Activated naive CD8-positive, alpha-beta T cell treated with anti-CD3 and anti-CD28 coated beads for 36 hours (primary cell): ENCODE measurements at places on chromosomes 16 and 17.

- peak; percentile 42 for DNase-seq
Observed at GRCh38 chr16:14302031-14302398, 230.9 kb downstream of the MRTFB start.

DNA sequence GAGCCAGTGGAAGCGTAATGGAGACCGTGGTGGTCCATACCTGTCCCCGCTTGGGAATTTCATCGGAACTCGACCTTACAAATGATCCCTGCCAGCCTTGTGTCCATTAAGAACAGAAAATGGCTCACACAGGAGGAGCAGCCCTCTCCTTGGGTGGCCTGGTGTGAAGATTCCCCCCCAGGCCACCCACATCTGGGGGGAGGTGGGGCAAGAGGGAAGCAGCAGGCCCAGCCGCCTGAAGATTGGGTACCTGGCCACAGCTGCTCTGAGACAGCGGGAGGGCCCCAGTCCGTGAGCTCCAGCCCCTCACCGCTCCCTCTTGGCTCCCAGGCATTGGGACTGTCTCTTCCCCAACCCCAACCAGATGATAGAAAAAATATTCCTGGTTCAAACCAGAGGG is 277.8 kb upstream of the FOXF1 start:
- DNase-seq = no peak

DNA sequence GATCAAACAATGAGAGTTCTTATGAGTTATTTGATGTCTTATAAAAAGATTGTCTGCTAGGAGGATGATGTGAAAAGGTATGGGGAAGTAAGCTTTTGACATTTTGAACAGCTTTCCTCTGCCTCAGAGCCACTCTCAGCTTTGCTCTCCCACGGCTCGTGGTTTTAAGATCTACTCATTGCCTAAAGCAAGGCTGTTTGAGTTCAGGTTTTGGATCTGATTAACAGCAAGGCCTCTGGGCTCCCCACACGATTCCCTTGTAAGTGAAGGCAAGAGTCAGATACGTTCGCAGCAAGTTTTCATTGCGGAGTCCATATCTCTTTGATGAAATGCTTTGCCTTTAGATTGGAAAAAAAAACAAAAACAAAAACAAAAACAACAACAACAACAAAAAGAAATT is 515.0 kb upstream of the SALL1 start:
- no peak for DNase-seq

DNA sequence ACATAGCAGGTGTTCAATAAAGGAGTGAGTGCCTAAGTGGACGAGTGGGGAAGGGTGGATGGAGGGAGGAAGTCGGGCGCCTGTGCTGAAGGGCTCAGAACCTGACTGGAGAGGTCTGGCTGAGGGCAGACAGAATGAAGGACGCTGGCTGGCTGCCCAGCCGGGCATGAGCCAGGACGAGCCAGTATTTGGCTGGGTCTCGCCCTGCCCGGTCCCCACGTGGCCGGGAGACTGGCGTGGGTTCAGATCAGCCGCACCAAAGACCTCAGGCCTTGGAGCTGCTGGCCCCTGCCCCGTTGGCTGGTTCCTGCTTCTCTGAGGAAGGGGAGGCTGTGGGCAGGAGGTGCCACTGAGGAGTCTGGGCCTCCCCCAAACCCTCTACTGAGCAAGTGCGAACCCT is 79.8 kb downstream of the ENGASE start:
- no peak for DNase-seq

GRCh38 chr17:7003745-7004144 is 7.9 kb downstream of the ALOX12 start:
- DNase-seq = no peak

- no peak for DNase-seq
Observed at GRCh38 chr16:53915452-53916160, 211.7 kb downstream of the FTO start.

GRCh38 chr17:79132271-79133064 is 57.8 kb downstream of the ENGASE start:
- no peak for DNase-seq

GRCh38 chr17:66724581-66725341 is 110.2 kb upstream of the CACNG5 start:
- no peak for DNase-seq

DNA sequence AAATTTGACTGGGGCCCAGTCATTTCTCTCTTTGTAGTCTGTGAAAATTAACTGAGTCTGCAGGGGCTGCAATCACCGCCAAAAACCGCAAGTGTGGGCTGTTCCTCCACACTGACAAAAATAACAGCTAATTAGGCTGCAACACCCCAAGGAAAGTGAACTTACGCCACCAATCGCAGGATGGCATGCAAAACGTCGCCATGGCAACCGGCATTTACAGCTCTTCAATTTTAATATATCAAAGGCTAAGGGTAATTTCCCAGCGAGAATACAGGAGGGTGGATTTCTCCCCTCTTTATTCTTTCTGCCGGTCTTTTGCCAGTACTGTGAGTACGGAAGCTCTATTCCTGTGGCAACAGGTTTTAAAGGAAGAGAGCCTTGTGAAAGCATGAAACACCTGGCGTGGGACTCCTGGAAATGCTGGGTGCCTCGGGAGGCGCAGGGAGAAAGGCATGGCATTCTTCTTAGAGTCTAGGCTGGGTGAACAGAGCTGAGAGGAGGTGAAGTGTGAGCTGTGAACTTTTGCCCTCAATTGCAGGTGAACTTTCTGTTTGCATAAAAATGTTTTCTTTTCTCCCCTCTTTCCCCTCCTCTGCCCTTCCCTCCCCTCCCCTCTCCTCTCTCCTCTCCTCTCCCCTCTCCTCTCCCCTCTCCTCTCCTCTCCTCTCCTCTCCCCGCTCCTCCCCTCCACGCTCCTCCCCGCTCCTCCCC is 399.7 kb downstream of the XYLT1 start:
- DNase-seq = peak; percentile 84

DNA sequence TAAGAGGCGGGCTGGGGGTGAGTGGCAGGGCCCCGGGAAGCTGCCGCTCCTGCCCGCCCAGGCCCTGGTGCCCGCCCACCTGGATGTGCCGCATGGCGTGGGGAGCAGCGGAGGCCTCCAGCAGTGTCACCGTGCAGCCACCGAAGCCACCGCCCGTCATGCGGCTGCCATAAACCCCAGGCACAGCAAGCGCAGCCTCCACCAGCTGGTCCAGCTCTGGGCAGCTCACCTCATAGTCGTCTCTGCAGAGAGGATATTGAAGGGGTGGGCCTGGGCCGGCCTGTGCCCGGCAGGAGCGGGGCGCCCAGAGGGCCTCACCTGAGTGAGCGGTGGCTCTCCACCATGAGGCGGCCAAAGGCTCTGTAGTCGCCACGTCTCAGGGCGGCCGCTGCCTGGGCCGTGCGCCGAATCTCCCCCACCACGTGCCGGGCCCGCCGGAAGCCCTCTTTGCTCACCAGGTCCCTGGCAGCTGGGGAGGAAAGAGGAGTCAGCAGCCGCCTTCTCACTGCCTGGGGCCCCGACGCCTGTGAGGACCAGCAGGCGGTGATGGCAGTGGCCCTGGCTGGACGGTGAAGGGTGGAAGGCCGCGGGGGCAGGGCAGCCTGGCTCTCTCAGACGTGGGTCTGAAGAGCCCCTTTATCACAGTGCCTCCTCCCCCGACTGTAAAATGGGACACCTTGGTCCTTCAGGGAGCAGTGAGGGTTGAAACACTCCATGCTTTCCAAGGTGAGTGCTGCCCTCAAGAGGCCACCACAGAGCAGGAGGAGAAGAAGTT is 6.7 kb downstream of the GALK1 start:
- no peak for DNase-seq

GRCh38 chr16:1414532-1415260 is at the start of gene UNKL:
TSS of gene UNKL (minus strand) at chr16:1414704. CDS start at chr16:1414691, 13 bp downstream.
- peak; percentile 80 for DNase-seq

- DNase-seq = peak; percentile 60
Observed at GRCh38 chr16:20774703-20775362, 11.0 kb downstream of the ACSM3 start.
